ENCODE measurements at places on chromosomes 7 and 10.

- DNase-seq, result peak; percentile 90
Observed at GRCh38 chr10:125048094-125048864, 106.4 kb downstream of the ZRANB1 start.

GRCh38 chr10:125054669-125055268 is 105.6 kb downstream of the CTBP2 start:
- DNase-seq, result no peak

DNA sequence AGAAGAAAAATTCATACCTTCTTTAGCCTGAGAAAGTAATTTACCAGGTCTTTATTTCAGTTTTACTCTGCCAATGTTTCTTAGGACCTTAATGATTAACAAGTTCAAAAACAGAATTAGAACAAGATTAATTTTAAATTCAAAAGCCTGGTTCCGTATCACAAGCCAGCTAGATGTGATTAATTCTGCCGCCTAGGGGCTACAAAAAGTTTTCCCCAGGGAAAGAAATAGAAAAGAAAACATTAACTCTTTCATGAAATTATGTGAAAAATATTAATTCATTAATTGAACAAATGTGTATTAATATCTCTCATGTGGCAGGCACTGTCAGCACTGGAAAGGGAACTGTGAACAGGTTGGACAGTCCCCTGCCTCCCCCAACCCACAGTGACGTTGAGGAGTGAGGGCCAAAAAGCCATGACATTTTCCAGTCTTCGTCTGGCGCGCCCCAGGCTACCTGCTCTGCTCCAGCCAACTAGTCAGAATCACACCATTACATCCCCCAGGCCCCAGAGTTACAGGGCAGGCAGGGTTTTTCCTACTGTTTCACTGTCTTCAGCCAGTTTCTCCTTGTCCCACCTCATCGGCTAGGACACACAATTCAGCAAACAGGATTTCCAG is 20.1 kb downstream of the TMEM176A start:
- DNase-seq, result no peak

DNA sequence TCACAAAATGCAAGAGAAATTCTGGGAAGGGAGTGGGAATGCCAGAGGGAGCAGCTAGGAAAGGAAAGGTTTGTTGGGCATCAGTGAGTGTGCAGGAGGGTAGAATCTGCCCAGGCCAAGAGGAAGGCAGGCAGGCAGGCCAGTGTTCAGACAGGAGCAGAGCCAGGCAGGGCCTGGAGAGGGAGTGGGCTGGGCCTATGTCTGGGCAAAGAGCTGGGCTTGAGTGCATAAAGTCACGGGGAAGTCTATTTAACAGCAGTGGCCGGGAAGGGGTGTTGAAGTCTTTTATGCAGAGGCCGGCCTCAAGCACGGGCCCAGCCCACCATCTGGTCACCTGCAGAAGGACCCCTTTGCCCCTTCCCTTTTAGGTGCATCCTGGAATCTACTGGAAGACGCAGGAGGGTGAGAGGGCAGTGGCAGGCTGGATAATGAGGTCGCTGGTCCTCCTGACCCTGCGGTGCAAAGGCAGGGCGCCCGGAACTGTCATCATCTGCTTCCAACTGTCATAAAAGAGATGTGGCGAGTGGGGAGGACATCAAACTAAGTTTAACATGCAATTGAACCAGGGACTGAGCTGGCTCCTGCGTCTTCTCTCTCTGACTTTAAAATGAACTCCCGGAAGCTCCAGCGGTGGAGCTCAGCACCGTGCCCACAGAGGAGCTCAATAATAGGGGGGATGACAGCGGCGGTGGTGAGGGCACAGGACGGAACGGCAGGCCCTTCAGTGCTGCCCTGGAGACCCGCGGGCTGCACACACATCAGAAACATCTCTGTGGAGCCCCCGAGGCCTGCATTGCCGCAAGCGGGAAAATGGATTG is 29.5 kb downstream of the CARD11 start:
- no peak for DNase-seq

GRCh38 chr10:96638696-96639095 is 51.9 kb upstream of the TM9SF3 start:
- DNase-seq, result peak; percentile 21

DNA sequence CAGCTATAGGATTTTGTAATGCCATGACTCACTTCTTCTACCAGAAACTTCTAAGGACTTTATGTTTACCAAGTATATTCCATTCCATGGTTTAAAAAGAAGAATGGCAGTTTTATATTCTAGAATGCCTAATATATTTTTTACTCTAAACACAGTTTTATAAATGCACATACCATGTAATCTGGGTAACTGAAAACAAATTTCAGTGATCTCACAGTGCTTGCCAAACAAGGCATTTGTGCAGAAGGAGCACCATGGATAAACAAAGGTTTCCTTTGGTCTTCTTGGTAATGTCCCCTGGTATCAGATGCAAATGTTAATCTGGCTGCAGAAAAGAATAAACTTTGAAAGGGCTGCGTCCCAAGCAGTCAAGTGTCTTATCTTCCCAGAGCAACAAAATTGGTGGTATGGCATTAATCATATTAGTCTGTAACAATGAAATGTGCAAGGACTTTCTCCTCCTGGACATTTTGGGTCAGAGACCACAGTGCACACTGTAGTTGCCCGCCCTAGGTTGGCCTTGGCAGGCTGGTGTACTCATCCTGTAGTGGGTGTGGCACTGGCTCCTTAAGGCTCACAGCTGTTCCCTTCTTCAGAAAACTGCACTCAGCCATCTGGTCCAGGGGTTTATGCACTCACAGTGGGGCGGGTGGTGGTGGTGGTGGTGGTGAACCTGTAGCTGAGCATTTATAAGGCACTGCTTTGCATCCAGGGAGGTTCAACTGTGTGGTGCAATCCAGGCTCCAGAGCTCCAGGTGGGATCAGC is 56.7 kb downstream of the LAMB4 start:
- DNase-seq, result no peak

DNA sequence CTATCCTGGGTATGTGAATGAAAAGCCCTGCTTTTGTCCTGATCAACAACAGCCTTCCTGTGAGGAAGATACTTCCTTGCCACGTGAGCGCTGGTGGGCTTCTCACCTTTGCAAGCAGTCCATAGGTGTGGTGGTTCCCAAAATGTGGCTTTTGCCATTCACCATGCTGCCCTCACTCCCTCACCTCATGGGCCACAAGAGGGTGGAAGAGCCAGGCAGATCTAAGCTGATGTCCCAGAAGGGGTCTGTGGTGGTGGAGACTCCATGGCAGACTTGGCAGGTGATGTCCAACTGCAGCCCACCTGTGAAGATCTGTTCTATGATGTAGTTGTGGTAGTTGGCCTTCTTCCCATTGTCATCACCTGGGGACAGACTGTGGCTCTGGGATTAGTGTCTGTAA is 147.4 kb downstream of the BBS9 start:
- DNase-seq, result no peak

DNA sequence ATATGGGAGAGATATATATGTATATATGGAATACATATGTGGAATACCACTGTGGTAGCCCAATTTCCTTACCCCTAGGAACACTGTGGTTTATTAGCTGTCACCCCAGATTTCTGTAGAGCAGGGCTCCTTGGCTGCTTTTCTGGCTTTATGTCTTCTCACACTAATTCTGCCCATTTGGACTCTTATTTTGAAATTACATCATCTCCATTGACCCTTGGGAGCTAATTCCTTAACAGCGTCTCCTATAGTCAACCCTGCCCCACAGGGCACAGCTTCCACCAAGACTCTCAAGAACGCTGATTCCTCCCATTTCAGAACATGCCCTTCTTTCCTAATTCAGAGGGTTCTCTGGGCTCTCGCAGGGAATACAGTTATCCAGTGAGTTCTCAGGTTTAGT is 55.4 kb upstream of the TARP start:
- no peak for DNase-seq

DNA sequence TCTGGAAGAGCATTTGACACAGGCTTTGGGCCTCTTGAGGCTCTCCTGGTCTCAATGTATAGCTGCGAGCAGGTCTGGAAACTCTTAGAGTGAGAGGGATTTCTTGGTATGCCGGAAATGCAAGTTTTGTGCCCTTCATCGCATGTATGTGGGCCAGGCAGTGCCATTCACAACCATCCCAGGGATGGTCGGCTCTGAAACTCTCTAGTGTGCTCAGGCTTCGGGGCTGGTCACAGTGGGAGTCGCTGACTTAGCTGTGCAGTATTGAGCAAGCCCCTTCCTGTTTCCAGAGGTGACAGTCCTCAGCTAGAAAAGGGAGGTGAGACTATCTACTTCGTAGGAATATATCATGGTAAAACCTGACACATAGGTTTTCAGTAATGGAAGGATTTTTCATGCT is 2.0 kb upstream of the AOAH start:
- DNase-seq, result no peak

DNA sequence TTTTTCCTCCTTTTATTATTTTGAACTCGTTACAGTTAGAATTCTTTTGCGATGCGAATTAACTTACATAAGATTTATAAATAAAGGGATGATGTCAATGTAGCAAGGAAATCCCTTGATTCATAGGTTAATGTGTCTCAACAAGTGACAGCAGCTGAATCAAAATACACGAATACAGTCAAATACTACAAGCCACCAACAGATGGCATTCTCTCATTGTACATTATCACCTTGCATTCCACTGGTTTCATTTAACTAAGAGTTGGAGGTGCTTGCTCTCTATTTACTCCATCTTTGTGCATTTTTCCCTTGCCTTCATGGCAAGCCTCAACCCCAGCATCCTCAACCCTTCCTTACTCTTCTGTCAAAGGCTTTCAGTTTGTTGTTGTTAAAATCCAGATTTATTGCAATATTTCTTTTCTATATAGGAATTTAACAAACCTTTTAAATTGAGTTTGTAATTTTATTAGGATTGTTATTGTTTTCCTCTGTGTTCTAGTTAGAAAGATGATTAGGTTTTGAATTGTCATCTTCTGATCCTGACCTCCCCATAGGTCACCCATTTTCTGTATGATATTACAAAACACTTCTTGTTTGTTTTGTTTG is 78.3 kb downstream of the SLC25A40 start:
- peak; percentile 36 for DNase-seq

DNA sequence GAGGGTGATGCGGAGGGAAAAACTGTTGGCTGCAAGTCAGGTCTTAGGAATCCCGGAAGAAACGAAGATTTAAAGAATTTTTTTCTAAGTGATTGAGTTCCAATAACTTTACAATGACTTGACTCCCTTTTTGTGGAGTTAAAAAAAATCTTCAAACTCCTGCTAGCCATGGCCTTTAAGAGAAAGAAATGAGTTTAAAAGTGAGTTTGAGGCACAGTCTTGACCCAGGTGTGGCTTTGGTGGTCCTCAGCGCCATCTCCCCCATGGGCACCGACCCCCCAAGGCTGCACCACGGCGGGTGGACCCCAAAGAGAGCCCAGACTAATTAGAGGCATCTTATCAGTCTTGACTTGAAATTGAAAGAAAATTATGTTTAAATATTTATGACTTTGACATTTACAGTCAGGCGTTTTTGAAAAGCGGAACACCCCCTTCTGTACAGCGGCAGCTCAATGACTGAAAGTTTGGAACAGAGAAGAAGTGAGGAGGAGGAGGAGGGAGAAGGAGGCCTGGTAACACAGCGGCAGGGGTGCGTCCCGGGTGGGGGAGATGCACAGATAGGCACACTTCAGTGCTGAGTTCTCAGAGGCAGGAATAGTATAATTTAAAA is 349.6 kb downstream of the DNAJB6 start:
- no peak for DNase-seq

GRCh38 chr7:55252386-55252785 is 112.8 kb upstream of the LANCL2 start:
- DNase-seq, result no peak

DNA sequence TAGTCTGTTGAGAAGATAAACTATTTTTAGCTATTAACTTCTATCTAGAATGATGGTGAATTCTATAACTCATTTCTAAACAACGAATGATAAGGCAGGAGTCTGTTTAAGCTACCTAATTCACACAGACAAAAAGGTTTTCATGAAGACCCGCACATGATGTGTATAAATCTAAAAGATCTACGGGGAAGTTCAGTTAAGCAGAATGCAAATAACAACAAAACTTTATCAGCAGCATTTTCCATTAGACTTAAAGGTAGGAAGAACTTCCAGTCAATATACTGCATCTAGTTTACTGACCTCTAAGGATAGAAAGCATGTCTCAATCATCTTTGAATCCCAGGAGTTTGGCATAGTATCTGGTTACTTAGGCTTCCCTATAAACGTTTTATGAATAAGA is 62.6 kb downstream of the CDK6 start:
- no peak for DNase-seq

- DNase-seq, result no peak
Observed at GRCh38 chr7:12749069-12749468, 61.6 kb downstream of the ARL4A start.

DNA sequence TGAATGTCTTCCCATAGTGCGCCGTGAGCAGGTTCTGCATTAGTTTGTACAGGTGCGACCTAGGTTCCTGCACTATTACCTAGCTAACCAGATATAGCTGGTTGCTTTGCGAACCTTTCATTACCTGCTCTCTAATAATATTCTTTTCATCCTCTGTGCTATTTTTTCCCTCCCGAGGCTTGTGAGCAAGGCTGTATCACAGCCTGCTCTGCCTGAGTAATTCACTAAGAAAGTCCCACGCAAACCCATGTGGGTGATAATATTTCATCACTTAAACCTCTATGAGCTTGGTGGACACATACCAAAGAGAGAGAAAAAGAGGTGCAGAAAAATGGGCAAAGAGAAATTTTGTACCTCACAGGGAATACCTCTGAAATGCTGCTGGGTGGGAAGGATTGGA is 8.4 kb downstream of the INHBA start:
- no peak for DNase-seq

GRCh38 chr7:133353775-133354174 is 100.9 kb downstream of the EXOC4 start:
- DNase-seq, result no peak

- DNase-seq, result no peak
Observed at GRCh38 chr7:30466266-30466665, 12.3 kb downstream of the NOD1 start.

GRCh38 chr10:125101581-125101980 is 58.8 kb downstream of the CTBP2 start:
- no peak for DNase-seq

- DNase-seq, result no peak
Observed at GRCh38 chr10:96690755-96691730, 29.3 kb downstream of the PIK3AP1 start.

GRCh38 chr10:2225609-2226008 is 488.3 kb upstream of the ADARB2 start:
- no peak for DNase-seq

- no peak for DNase-seq
Observed at GRCh38 chr10:17784688-17785087, 24.5 kb upstream of the MRC1 start.

DNA sequence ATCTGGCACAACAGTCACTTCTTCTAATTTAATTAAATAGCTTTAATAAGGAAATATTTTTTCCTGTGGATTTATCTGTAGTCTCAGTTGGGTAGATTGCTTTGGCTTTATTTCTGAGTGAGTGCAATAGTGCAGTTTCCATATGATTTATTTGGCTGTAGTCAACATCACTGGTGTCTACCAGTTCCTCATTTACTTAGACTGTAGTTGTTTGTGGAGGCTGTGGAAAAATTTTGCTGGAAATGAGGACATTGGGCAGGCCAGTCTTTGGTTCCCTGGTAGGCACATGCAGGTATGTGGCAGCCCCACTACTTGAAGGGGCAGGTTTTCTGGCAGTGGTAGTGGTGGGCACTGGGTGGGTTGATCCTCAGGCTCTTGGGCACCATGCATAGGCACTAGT is 15.5 kb downstream of the TAS2R40 start:
- DNase-seq, result no peak
